ENCODE measurements at places on chromosomes 7 and 10. TPM values are rescaled to one million over a fixed set of nuclear protein-coding genes. Genes with fewer than 3 reads are reported as not detected.

DNA sequence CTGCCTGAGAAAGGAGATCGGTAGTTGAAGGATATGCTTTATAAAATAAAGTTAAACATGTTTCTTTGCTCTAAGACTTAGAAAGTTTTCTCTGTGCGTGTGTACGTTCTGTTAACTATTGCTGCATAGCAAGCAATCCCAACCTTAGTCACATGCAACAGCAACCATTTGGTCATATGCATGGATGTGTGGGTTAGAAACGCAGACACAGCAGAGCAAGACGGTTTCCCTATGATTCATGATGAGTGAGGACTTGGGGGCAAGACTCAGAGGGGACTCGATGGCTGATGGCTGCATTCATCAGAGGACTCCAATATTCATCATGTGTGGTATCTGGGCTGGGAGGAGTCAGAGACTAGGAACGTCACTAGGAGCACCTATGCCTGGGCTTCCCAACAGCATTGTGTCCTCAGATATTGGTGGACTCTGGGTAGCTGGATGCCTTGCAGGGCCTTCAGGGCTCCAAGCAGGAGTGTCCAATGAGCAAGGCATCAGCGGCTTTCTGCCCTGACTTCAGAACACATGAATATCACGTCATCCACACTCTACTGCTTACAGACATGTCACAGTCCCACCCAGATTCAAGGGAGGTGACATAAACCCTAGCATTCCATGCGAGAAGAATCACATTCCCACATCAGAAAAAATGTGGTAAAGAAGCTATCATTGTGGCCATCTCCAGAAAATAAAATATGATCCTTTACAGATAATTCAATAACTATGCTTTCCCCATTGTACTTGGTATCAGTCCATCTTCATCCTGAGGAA is 731.2 kb downstream of the TNS3 start:
- DNase-seq: no peak

DNA sequence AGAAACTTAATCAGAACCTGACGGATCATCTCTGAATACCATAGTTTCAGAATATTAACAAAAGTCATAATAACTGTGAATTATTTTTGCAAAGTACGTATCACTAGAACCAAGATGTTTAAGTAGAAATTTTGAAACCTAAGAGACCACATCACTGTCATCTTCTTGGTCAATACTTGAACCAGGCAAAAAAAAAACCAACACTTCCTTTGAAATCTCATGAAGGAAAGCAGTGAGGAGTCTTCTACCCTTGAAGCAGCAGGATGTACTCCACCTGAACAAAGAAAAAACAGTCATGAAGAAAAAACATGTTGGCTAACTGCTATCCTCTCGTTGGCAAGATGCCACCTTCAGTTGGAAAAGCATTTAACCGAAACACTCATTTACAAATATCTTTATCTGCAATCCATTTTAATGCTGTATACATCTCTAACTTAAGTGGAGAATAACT is 82.4 kb downstream of the SRPK2 start:
- DNase-seq: no peak

DNA sequence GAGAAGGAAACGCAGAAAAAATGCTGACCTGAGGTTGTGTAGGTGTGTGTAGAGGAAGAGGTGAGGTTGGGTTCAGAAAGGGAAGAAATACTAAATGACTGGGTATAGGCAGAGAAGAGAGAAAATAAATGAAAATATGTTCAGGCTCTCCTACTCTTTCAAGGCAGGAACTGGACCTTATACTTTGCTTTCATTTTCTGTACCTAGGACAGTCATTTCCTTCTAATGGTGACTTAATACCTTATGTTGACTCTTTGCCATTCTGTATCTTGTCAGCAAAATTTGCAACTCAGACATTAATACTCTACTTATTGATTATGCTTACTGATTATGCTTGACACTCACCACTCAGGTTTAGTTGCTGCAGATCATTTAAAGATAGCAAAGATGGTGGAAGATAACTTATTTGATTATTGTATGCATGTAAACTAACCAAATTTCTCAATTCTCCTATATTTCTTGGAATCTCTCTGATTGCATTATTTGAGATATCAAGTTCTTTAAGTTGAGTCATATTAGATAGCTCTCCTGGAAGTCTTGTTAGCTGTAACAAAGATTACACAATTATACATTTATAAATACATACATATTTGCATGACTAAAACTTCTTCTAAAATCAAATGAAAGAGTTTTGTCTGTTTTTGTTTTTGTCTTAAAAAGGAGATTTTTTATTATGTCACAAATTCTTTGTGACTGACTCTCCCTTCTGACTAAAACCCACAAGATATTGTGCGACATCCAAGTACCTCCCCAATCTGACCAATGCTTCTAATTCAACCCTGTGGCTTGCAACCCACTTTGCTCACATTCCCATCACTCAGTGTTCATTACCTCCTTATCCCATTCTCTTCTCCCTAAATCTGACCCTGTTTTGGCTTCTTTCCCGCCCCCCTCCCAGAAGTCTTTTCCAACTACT is 20.0 kb downstream of the LRRD1 start:
- DNase-seq: no peak

The GTF2IRD1 gene
- total RNA-seq: 2.2 TPM

The TFEC gene
- total RNA-seq: 33.1 TPM
